Astrocyte (in vitro differentiated cells and primary cell): ENCODE measurements at places on chromosomes 12 and 14. TPM values are rescaled to one million over a fixed set of nuclear protein-coding genes. Genes with fewer than 3 reads are reported as not detected.

Gene RHEBL1
- 1.3 and 1.9 TPM in 2 replicates for total RNA-seq

Gene CCDC196
- total RNA-seq, result not detected in 2 replicates

Gene IFNG-AS1
- not detected in 2 replicates for total RNA-seq

- DNase-seq, result no peak
- H3K4me1 ChIP-seq, result no peaks in the 10 kb centered on the region
- H3K27me3 ChIP-seq, result no peaks in the 10 kb centered on the region
- H3K4me3 ChIP-seq, result no peak overlapping the region
- no peaks in the 10 kb centered on the region for H3K36me3 ChIP-seq
These were observed 116.4 kb downstream of the NTF3 start for GRCh38 chr12:5548152-5548943.

DNA sequence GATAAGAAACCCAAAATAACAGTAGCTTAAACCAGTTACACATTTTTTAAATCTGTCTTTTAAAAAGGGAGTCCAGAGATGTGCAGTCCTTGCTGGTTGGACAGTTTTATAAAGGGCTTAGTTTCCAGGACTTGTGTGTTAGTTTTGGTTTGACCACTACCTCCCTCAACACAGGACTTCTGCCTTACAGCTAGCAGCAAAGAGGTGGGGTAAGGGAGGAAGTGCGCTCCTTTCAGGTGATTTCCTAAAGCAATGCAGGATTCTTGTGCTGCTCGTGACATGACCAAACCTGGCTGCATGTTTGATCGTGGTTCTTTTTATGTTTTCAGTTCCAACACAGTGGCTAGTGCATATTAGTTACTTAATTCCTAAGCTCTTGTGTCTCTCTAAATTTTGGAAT, 266.2 kb downstream of the TMTC2 start:
- H3K4me3 ChIP-seq, result no peak overlapping the region
- no peaks in the 10 kb centered on the region for H3K36me3 ChIP-seq
- H3K27me3 ChIP-seq, result no peaks in the 10 kb centered on the region
- no peak for DNase-seq

GRCh38 chr14:77579065-77579464, 37.4 kb downstream of the SPTLC2 start:
- peaks cover 25% of the 10 kb centered on the region for H3K4me1 ChIP-seq
- no peak for DNase-seq
- no peaks in the 10 kb centered on the region for H3K36me3 ChIP-seq
- no peak overlapping the region for H3K27ac ChIP-seq
- H3K27me3 ChIP-seq, result no peaks in the 10 kb centered on the region

GRCh38 chr12:40222247-40222646, 2.5 kb upstream of the LRRK2 start:
- H3K4me3 ChIP-seq, result no peak overlapping the region
- no peak overlapping the region for H3K27ac ChIP-seq
- no peaks in the 10 kb centered on the region for H3K27me3 ChIP-seq
- H3K36me3 ChIP-seq, result no peaks in the 10 kb centered on the region
- H3K4me1 ChIP-seq, result no peaks in the 10 kb centered on the region
- DNase-seq, result no peak

DNA sequence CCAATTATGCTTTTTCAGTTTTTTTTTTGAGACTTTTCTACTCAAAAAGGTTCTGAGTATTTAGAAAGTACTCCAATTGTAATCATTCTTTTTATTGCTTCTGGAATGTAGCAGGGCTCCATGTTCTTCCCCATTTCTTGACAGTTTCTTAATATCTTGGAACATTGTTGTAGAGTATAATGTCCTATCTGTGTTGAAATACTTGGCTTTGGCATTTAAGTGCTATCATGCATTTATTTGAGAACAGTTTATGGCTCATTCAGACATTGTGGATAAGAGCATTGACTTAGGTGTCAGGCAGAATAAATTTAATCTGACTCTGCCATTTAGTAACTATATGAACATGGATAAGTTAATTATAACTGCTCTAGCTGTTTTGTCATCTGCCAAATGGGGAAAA, 28.3 kb downstream of the ADIPOR2 start:
- H3K27ac ChIP-seq, result no peak overlapping the region
- no peak for DNase-seq
- no peak overlapping the region for H3K4me3 ChIP-seq
- H3K4me1 ChIP-seq, result peaks cover 3% of the 10 kb centered on the region

GRCh38 chr12:123071099-123071800, 79.6 kb downstream of the PITPNM2 start:
- DNase-seq, result no peak
- no peaks in the 10 kb centered on the region for H3K36me3 ChIP-seq
- peaks cover 11% of the 10 kb centered on the region for H3K4me1 ChIP-seq
- no peak overlapping the region for H3K4me3 ChIP-seq
- H3K27me3 ChIP-seq, result peaks cover 11% of the 10 kb centered on the region

DNA sequence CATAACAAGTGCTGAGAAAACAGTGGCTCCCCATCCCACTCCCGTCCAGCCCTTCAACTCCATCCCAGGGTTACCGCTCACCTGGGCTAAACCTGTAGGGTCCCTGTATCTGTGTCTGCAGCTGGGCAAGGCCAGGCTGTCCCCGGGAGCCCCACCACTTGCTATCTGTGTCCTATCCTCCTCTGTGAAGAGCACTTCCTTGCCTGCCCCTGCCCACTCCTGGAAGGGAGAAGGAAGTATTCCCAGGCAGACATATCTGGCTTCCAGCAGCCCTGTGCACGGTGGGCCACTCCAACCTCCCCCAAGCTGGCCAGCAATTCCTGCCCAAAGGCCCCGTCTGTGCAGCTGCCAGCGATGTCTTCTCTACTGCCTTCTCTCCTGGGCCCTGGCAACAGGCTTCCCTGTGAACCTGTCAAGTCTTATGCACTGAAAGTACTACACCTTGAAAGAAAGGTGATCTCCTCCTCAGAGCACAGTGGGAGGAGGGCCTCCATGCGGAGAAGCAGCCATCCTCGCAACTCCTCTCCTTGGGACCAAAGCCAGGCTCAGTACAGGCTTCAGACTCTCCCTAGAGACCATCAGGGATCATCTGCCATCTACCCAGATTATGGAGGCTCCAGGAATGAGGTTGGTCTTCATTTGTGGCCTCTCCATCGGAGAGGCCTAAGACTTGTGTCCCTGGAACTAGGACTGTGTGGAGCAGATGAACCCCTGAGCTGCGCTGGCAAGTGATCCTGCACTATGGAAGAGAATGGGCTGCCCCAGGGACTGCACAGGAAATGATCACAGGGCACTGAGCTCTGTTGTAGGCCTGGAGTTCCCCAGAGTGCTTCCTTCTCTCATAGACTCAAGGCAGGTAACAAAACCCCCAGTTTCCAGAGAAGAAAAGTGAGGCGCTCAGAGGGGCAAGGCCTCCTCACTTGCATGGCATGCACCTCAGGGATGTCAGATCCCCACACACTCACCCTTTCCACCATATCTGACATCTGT, 663.6 kb downstream of the BCL11B start:
- no peak overlapping the region for H3K4me3 ChIP-seq
- no peak overlapping the region for H3K27ac ChIP-seq
- no peak for DNase-seq
- H3K27me3 ChIP-seq, result no peaks in the 10 kb centered on the region

- H3K4me3 ChIP-seq, result no peak overlapping the region
- no peaks in the 10 kb centered on the region for H3K36me3 ChIP-seq
- peaks cover 8% of the 10 kb centered on the region for H3K27me3 ChIP-seq
- no peak for DNase-seq
- H3K27ac ChIP-seq, result no peak overlapping the region
These were observed 6.8 kb upstream of the TESPA1 start for GRCh38 chr12:54991161-54991990.

DNA sequence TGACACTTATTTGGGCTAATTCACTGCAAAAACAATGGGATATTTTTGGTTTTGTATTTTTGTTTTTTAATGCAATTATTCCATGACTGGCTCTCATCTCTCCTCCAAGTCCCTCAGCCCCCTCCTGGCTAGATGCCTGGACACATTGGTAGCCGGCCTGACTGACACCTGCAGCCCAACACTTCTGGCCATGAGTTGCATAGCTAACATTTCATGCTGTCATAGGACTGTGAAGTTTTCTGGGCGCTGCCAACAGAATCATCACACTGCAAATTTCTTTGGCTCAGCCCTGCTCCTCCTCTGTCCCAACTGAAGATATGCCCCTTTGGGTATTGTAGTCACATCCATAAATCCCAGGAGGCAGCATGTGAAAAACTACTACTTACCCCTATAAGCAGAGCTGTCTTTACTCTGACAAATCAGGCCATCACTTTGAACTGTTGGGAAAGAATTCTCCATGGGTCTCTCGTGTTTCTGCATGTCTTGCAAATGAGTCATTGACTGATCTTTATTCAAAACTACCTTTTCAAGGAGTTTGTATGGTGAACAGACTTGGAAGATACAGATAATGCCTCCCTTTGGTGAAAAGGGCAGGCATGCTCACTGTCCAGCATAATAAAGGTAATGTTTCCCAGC, 126.7 kb upstream of the LGR5 start:
- DNase-seq, result peak; percentile 34
- H3K4me3 ChIP-seq, result no peak overlapping the region
- no peak overlapping the region for H3K27ac ChIP-seq
- H3K36me3 ChIP-seq, result no peaks in the 10 kb centered on the region

DNA sequence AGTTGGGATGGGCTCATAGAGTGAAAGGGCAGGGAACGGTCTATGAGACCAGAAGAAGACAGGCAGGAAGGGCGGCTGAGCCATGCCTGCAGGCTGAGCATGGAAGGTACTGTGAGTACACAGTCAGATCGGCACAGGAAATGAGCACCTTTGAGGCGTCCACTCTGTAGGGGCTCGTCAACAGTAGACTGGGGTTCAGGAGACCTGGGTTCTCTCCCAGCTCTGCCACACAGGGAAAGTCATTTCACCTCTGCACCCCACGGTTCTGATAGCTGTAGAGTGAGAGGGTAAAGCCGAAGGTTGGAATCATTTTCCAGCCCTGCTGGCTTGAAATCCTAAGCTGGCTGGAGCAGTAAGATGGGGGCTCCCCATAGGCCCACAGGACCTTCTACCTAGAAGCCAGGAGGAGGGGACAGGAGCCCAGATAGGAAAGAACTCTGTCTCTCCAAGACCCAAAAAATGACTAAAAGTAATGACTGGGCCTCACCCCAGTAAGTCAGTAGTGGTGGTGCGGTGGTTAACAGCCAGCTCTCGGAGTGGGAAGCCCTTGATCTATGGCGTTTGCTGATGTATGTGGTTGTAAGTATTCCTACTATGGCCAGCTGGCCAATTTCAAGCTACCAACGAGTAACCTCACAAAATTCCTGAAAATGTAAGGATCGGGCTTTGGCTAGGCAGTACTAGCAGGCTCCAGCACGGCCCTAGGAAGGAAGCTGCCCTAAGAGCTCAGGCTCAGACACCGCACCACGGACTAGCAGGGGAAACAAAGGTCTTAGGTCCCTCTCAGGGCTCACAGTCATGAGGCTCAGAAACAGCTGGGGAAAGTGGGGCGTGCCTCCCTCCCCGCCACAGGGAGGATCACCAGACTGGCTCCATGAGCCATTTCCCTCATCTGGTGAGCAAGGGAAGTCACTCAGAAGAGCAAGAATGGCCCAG, 10.3 kb upstream of the CD27 start:
- H3K27me3 ChIP-seq, result no peaks in the 10 kb centered on the region
- peaks cover 14% of the 10 kb centered on the region for H3K4me1 ChIP-seq
- H3K36me3 ChIP-seq, result no peaks in the 10 kb centered on the region
